ENCODE measurements at places on chromosomes 1 and 21.

DNA sequence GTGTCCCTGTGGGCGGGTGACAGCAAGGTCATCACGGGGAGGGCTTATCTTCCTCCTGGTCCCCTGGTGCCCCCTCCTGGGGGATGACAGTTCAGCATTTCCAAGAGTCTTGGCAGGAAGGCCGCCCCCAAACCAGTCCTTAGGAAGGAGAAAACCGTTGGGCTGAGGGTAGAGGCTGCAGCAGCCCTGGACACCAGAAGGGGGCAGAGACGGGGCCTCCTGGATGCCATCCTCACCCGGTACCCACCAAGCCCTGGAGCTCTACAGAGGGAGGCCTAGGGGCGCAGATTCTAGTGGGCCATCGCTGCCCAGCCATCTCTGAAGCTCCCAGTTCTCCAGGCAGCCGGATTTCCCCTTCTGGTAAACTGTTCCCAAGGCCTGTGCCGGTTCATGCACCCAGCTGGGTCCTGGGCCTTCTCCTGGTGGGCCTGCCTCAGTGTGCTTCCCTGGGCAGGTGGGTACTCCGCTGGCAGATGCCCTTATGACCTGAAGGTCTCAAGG, 14.8 kb upstream of the ZNF669 start:
- no peak for DNase-seq

DNA sequence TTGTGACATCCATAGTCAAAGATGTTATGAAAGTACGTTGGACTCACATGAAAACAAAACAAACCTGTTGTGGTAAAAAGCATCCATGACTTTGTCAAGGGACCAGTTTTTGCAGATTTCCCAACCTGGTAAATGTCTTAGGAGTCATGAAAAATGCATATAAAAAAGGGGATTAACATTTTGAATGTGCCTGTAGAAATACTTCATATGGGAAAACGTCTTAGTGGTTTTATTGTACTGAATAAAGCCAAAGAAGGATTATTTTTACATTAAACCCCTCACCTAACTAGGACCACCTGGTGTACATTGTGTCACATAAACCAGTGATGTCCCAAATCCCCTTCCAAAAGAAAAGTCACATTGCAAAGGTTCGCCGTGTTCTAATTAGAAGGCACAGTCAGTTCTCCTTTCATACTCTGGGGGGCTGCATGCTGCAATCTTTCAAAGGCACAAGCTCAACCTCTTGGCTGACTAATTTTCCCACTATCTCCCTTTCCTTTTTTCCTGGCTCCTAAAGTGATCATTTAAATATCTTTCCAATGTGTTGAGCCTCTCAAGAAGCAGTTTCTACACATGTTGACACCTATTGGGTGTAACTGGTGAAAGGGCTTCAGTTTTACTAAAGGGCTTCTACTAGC, 119.8 kb upstream of the SPAG17 start:
- peak; percentile 8 for DNase-seq

DNA sequence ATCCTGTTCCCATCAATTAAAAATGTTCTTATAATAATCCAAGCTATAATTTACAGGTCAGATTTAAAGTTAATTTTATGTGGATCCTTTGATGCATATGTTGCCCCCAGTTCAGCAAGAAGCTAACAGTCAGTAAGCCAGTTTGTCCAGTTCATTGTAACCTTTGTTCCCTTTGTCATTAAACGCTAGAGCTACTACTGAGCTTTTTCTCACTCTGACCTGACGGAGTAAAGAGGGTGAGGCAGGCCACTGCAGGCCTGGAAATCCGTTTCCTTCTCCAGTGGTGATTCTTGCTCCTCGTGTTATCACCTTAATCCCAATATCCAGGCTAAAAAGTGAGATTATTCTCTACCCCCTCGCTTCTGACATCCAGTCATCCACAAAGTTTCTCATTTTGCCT, 10.2 kb downstream of the YBX1 start:
- DNase-seq: no peak

DNA sequence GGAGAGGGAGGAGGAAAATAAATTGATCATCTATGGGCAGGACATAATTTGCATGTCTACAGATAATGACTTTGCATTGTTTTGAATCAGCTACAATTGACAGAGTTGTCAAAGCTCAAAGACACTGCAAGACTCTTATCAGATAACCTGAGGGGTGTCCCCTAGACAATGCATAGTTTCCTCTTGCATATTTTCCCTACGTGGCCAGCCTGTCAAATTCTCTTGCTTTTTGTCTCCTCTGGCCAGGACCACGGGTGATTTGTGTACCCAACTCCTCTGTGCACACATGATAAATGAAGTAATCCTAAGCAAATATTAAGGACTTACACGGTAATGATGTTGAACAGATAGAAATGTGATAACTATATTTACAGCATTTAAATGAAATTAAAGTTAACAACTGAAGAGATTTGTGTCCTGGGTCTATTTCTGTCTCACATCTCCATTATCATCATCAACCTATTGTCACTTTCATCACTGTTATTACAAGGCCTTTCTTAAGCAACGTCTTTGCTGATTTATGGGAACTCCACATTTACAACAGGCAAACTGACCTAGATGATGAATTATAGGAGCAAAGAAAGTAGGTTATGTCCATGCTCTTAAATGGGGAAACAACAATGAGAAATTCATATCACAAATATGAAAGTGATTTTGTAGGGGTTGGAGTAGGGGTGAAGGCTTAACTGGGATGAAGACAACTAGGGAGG, 18.8 kb downstream of the BATF3 start:
- DNase-seq: no peak

GRCh38 chr1:201020040-201020591, 3.4 kb downstream of the KIF21B start:
- peak; percentile 50 for DNase-seq

GRCh38 chr1:22296701-22297591, 154.0 kb upstream of the WNT4 start:
- DNase-seq: peak; percentile 40

- DNase-seq: no peak
Observed at GRCh38 chr1:86389307-86389706, 6.8 kb downstream of the ODF2L start.

GRCh38 chr21:45048026-45048698, 26.2 kb upstream of the ADARB1 start:
- DNase-seq: no peak

GRCh38 chr21:32708069-32708468, 19.7 kb downstream of the SYNJ1 start:
- no peak for DNase-seq

GRCh38 chr1:45206808-45207623, 611 bp upstream of the ZSWIM5 start:
- no peak for DNase-seq

DNA sequence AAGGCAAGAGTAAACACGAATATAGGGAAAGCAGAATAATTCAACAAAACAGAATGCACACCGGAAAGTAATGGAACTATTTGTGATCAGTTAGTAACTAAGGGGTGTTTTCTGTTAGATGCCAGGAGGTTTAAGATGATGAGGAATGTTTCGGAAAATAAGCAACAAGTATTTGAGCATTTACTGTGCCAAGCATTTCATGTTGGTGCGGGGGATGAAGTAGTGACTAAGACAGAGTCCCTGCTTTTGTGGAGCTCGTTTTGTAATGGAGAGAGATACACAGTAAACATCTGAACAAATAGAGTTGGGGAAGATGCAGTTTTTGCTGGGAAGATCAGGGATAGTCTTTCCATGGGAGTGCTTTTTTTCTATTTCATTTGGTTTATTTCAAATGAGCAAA, 78.7 kb downstream of the DYRK1A start:
- DNase-seq: no peak

GRCh38 chr1:175679981-175680652, 63.3 kb downstream of the TNR start:
- no peak for DNase-seq

GRCh38 chr1:220093361-220094015, 444 bp upstream of the IARS2 start:
- no peak for DNase-seq

All from RWPE1 (cell line).